Tibial artery (tissue), 4 donors: ENCODE measurements at places on chromosomes 5 and 9.

DNA sequence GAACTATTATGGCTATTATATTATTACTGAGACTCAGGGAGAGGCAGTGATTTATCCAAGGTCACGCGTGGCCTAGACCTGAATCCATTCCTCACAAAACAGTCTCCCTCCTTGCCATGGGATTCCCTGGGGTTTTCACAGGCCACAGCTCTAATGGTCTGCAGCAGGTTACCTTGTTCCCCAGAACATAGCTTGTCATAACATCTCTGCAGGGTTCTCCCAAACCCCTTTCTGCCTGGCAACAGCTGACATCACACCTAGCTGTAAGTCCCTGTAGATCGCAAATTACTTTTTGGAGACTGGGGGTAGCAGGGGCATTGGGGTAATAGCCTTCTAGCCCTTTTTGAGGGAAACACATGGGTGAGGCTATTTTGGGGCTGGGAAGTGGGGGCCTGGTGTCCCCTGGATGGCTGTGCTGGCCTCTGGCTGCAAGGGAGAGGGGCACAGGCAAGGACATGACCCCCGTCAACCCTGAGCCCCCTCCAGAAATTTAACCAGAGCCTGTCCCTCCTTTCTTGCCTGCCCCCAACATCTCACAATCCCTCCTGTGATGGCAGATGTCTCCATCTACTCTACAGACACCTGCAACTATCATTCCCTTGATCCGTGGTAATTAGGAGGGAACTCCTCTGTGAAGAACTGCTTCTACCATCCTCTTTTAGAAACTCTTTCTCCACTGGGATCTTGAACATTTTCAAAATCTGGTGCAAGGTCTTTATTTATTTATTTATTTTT is 1.3 kb downstream of the CD74 start:
- no peak for DNase-seq

DNA sequence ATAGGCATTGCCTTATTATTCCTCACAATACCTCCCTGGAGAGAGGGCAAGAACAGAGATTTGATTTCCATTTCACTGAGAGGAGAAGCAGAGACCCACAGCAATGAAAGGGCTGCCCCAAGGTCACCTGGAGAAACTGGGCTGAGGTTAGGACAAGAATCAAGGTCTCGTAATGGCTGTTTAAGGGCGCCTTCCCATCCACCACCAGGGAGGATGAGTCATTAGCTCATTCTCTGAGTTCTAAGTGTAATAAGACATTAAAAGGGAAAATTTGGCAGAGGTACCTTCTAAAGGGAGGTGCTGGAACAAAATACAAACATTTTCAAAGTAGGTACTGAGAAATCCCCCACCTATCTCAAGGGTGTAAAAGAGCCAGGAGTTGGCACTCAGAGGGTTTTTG is 52.6 kb upstream of the TCERG1 start:
- no peak for DNase-seq

DNA sequence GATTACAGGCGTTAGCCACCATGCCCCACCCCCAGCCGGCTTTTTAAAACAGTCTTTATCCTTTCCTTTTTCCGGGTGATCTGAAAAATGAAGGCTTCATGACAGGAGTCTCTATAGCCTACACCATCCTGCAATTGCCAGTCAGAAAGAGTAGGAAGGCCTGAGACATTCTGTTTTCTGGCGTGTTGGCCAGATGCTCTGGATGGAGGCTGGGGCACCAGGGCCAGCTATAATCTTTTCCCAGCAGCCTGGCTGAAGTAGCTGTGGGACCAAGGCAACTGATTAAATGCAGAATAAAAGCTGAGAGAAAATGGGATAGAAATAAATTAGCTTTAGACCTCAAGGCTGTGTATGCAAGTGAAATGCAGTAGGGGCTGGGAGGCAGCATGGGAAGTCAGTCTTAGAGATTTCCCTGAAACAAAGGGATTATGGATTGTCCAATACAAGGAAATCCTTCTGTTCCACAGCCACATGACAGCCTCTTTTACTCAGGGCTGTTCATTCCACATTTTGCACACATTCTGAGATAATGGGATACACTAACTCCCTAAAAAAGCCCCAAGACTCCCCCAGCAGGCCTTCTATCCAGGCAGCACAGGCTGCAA is 116.0 kb upstream of the LRRTM2 start:
- no peak for DNase-seq

- DNase-seq: no peak
Observed at GRCh38 chr5:172177176-172177575, 10.8 kb downstream of the STK10 start.

DNA sequence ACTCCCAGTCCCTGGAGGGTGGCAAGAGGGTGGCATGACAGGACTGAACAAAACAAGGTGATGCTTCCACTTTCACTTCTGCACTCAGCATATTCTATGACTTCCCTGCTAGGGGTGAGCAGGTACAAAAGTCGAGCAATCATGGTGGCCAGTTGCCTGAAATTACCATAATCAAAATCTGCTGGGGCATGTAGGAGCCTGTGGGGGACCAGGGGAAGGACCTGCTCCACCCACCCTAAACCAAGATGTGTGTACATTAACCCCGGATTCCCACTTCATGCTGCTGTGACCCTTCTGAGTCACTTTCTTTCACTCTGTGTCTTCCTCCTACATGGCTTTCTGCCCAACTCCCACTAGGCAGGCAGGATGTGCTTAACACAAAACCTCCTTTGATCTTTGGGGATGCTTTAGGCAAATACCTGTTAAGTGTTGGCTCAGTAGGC is 73.3 kb upstream of the PHF24 start:
- DNase-seq: no peak

GRCh38 chr9:17955409-17955808 is 376.5 kb downstream of the SH3GL2 start:
- no peak for DNase-seq

DNA sequence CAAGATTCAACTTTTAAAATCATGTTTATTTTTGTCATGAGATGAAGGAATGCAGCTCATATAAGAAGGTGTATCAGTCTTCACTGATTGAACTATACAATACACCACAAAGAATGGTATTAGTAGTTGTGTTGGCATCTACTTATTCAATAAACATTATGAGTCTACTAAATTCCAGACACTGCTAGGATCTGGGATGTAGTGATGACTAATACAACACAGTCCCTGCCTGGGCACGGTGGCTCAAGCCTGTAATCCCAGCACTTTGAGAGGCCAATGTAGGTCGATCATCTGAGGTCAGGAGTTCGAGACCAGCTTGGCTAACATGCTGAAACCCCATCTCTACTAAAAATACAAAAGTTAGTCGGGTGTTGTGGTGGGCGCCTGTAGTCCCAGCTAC is 171.4 kb upstream of the NFIB start:
- DNase-seq: no peak

GRCh38 chr9:23537192-23538066 is 288.6 kb downstream of the ELAVL2 start:
- DNase-seq: no peak

- DNase-seq: no peak
Observed at GRCh38 chr9:134671341-134672113, 29.9 kb downstream of the COL5A1 start.

DNA sequence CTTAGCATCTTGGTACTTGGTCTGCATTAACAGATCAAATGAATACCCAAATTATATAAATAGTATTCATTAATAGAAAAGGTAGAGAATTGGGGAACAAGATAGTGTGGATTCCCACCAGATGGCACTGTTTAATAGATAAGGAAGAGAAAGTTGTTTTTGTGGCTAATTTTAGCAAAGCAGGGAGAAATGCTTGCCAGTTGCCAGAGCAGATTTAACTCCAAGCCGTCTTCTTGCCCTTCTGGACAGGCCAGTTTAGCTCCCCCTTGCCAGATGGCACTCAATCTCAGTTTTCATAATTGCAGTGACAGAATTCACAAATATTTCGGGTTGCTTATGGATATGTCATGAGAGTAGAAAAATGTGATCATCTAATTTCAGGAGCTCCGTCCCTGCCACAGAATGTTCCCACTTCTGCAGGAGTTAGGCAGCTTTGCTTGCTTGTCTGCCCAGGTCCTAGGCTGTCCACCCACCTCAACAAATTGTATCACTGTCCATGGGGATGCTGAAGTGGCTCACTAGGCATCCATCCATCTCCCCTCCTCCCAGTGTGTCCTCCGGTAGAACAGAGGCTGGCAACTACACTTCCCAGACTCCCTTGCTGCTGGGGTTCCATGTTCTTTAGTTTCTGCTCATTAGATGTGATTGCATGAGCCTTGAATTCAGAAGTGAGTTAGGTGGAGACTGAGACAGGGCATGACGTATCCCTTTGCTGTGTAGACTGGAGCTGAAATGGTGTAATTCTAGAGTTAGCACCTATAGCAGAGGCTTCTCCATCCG is 11.8 kb upstream of the HEXB start:
- no peak for DNase-seq

DNA sequence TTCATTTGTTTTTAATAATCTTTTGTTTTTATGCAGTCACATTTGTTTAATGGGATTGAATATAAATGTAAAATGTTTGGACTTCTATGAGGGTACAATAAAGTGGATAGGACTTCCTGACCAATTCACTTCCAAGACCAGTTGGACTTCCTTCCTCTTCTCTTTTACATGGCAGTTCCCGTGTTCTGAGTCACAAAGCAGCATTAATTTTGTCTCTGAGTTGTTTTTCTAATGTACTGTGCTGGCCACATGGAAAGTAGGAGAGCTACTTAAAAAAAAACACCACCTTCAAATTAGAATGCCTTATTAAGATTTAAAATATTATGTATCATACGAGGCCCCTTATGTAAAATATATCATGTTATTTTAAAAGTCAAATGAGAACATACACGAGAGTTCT is 87.3 kb downstream of the CCDC171 start:
- no peak for DNase-seq

DNA sequence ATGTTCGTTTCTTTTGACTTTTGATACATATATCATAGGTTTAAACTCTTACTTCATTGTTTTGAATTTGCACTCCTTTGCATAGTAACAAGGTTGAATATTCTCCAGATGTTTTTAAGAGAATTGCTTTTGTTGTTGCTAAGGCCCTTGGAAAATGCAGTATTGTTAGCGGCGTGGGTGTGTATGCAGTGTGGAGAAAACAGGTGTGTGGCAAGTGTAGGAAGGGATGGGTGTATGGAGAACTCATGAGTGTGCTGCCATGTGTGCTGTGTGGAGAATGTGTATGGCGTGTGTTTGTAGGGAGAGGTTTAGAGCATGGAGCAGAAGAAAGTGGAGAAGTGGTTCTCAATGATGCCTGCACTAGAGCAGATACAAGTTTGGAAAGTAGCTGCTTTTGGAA is 87.3 kb downstream of the WWC1 start:
- no peak for DNase-seq

DNA sequence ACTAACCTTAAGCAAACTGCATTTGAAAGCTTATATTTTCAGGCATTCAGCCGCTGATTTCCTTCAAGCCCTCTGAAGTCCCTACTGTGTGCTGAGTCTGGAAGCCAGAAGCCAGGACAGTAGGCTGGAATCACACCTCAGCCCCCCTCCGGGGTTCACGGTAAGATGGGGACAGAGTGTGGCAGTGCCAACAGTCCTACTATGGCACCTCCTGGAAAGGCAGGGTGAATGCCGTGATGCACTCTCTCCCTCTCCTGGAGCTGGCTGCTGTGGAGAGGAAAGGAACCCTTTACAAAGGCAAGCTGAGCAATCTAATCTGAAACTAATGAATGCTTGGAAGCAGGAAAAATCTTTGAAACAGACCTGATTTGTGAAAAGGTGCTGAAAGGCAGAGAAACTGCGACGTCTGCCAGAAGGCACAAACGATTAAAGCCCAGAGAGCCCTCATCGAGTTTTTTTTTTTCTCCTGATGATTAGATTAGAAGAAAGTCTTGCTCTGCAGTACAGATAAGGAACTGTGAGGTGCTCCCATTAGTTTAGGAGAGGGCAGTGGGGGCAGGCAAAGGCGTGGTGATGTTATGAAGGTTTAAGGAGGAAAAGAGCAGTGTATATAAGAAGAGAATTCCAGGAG is 21.0 kb downstream of the ANKH start:
- no peak for DNase-seq

- peak; percentile 72 for DNase-seq
Observed at GRCh38 chr9:4774209-4774608, 18.5 kb upstream of the RCL1 start.

GRCh38 chr9:9920425-9921060 is 692.3 kb downstream of the PTPRD start:
- DNase-seq: no peak

- no peak for DNase-seq
Observed at GRCh38 chr9:125932012-125932411, 184.8 kb downstream of the PBX3 start.

DNA sequence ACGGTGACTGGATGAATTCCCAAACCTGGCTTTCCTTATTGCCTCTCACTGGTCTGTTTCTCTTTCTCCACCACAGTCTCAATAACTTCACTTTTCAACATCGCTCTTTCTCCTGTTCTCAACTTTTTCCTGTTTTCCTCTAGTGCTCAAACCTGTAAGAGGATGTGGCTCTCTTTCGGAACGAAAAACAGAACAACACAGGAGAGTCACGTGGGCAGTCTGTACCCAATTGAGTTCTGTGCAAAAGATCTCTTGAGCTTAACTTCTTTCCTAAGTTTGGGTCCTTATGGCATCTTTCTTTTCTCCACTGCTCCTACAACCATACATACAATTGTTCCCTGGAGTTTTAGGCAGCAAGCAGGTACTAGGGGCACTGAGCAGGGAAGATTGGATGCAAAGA is 8.9 kb downstream of the HAVCR1 start:
- no peak for DNase-seq

GRCh38 chr9:111525056-111525977 is at the start of gene ZNF483:
Gene ZNF483, plus strand, starts transcription at chr9:111525179. Its CDS starts 2,217 bp downstream, at chr9:111527396.
- DNase-seq: peak; percentile 42

DNA sequence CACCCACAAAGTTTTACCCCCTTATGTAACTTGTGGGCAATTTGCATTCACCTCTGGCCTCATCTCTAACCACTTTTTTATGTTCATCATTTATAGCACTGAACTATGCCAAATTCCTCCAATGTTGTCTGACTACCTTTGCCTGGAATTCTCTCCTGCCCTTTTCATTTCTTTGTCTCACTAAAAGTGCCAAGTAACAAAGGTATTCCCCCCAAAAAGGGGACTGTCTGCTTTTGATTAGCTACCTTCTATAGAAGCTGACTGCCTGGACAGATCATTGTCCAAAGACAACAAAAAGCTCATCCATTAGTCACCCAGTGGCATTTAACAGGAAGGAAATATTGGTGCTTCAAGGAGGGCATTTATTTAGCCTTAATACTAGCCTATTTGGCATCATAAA is 189.9 kb upstream of the VCAN start:
- no peak for DNase-seq

DNA sequence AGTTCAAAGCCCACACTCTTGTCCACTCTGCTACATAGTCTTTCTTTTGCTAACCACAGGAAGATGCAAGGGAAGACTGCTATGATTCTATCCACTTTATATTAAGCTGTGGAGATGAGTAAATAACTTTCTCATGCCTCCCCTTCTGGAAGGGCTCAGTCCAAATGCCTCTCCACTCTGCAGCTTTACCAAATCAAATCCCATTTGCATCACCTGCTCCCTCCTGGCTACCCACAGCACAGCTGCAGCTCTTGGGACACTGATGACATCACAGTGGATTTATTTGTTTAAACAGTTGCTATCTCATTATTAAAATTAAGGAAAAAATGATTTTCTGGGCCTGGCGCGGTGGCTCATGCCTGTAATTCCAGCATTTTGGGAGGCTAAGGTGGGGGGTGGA is 1544.9 kb upstream of the WWC1 start:
- no peak for DNase-seq

GRCh38 chr5:178387856-178388190 is 155.2 kb upstream of the PHYKPL start:
- DNase-seq: peak; percentile 44
